Suppressor macrophage treated with lipopolysaccharide for 1 hour (primary cell): ENCODE measurements at places on chromosomes 12 and 14.

DNA sequence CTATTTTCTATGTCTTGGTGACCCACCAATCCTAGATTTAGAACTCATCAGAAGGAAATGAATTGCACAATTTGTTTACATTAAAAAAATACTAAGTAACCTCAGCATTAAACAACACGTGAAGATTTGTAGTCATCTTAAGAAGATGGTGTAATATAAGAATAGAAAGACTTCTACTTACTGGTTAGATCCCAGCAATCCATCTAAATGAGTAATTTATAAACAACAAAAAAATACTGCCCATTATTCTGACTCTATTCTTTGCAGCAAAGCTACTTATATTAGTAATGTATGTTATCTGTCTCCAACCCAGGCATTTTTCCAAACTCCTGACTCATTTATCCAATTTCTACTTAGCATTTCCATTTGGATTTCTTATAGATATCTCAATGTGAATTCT, 67.8 kb downstream of the CD163L1 start:
- DNase-seq = no peak

GRCh38 chr12:100027671-100028070, 42.9 kb upstream of the ANKS1B start:
- no peak for DNase-seq

DNA sequence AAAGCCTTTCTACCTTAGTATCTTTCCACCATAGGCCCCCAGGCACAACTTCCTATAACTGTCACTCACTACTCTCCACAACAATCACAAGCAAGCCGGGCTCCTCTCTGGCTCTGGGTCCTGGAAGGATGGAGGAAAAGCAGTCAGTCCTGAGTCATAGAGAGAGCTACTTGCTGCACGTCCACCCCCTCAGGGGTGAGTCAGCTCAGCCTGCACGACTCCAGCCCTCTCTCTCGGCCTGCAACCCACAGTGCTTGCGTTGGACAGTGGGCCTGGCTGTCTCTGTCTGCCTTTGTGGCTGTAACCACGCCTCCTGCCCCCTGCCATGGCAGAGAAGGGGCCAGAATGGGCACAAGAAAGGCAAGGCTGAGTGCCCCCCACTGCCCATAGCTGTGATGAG, 154.1 kb upstream of the FKBP4 start:
- peak; percentile 91 for DNase-seq

- no peak for DNase-seq
These were observed 154.7 kb downstream of the DACT1 start for GRCh38 chr14:58792416-58792815.

DNA sequence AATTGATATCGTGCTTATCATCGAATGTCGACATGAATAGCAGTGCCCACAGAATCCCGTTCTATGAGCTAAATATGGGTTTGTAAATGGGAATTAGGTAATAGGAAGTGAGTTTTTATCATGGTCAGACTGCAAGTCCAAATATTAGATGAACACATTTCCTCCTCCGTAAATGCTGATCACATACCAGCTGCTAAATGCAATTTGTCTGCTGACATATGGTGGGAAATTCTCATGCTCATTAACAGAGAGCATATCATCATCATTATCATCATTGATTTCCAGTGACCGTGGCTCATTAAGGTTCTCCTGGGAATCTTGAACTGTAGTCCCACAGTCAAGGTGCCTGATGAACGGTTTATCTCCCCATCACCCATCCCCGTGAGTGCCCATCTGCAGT, 998.8 kb upstream of the TMEM132C start:
- no peak for DNase-seq

DNA sequence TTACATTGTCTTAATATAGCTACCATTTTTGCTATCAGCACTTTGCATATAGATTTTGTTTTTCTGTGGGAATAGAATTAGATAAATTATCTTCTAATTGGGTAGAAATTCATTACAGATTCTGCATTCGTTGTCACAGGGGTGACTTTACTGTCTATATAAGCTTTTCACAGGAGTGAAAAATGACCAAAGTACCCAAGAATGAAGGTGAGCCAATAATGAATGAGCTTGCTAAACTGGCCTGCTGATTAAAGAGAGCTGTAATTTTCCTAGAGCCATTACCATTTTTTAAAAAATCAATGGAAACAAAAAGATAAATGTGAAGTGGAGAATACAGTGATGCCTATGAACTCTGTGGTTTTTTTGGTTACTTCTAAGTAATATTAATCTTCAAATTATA, 504.6 kb downstream of the RPL10L start:
- no peak for DNase-seq

DNA sequence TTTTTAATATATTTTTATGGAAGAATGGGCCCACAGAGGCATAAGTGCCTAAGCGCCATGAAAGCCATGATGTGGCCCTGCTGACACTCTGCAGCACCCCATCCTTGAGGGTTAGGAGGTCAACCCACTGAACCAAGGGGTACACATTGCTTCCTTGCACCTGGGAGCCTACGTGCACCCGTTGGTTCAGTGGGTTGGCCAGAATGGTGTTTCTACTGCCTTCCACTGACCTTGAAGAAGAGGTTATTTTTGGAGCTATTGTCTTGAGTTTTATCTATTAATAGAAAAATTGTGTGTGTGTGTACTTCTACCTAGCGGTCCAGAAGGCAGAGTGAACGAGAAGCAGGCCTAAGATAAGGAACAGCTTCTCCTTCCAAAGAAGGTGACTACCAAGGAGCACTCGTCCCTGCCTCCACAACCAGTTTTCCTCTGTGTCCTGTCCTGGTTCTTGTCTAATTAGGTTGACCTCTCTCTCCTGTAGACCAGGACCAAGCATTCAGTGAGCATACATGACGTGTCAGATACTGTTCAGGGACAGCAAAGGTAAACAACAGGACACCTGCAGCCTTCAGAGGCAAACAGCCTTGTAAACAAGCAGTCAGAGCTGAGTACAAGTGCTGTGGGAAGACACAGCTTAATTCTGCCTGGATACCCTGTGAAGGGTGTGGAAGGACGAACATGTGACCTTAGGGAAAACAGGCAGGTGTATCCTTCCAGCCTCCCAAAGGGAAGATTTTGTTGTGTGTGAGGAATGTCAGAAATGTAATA, 30.4 kb upstream of the PLEK2 start:
- DNase-seq = no peak

- no peak for DNase-seq
These were observed 57.5 kb downstream of the ANAPC7 start for GRCh38 chr12:110345963-110346362.
